ENCODE measurements at places on chromosomes 16 and 17.

DNA sequence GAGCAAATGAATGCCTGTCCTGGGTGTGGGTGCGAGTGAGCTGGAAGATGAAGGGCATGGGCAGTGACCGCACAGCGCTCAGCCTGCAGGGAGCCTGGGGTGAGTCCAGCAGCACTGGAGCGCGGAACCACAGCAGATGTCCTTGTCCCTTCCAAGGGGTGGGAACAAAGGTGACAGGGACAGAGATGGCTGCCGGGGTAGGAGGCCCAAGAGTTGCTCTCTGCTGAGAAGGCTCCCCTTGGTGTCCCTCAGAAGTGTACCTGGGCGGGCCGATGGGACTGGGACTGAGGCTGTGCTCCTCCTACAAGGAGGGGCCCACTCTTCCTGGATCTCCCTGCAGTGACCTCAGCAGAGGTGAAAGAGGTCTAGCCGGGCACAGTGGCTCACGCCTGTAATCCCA lies 7.6 kb upstream of the PGAP6 start:
- DNase-seq = no peak

DNA sequence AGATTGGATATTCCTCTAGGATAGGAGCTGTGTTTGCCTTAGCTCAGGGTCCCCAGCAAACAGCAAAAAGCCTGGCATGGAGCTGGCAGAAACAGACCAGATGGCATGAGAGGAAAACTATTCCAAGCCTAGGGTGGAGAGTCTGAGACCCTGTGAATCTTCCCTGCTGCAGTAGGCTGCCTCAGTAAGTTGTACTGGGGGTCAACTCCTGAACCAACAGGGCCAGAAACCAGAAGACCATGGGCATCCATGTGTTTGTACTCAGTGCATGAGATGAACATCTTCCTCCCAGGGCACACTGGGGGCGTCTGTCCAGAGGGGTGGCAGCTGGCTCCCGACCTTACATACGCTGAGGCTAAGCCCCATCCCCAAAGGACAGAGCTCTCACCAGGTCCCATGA lies 214.4 kb downstream of the C16orf78 start:
- DNase-seq = no peak

DNA sequence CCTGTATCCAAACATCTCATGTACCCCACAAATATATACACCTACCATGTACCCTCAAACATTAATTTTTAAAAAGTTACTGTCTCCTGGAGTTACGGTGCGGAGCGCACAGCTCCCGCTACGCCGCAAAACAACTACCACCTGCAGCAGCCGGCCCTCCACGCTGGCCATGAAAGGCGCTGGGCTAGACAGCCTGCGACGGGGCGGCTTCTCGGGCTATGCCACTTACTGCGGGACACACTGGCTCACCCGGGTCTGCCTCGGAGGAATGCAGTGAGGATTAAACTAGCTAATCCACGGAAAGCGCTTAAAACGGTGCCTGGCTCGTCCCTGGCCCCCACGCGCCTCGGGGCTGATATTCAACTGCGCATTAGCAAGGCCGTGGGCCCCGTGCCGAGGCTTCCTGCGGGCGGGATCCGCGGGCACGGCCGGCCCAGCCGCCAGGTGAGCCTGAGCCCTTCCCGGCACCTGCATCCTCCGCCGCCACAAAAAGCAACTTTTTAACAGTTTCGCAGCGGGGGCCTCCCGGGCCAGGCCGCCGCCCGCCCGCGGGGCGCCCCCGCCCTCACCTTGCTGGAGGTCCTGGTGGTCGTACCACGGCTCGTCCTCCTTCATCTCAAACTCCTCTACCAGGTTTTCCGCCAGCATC lies 633 bp downstream of the CDR2 start:
- no peak for DNase-seq

- DNase-seq = no peak
Measured at GRCh38 chr17:77749321-77749751, 209.2 kb upstream of the TNRC6C start.

DNA sequence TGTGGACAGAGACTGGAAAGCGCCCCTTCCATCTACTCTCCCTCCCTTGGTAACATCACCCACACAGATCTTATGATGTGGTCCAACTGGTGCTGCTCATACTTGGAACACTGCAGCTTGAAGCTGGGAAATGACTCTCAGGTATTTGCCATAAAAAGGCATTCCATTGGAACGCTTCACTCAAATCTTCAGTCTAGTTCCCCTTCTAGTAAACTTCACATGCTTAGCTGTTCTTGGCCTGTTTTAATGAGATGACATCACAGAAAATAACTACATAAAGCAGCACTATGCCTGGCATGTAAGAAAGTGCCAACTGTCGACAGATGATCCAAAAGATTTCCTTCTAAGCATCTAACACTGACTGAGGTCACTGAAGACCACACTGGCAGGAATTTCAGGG lies 9.3 kb downstream of the ZNF263 start:
- no peak for DNase-seq

DNA sequence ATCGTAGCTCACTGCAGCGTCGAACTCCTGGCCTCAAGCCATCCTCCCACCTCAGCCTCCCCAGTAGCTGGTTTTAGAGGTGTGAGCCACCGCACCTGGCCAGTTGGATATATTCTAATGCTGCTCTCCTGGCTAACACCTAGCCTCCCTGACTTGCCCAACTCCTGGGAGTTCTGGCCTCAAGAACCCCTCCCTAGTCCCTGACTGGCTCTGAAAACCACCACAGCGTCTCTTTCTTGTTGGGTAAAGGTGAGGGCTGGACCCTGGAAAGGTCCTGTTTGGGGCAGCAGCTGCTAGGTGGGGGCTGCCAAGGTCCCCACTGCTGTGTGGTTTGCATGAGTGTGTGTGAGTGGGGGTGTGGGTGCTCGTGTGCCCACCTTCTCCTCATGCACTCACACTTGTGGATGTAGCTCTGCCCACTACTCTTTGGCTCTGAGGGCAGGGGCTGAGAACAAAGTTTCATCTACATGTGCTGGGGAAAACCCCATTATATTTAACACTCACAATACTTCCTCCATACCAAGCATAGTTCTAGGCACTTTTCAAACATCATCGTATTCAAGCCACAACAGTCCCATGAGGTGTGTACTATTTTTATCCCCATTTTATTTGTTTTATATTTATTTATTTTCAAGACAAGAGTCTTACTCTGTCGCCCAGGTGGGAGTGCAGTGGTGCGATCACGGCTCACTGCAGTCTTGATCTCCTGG lies 7.1 kb upstream of the SPNS3 start:
- no peak for DNase-seq

All from large intestine (tissue), 12 donors.